ENCODE measurements at places on chromosomes 11 and 22.

- DNase-seq: no peak
Measured at GRCh38 chr11:66741153-66741552, 12.1 kb upstream of the SPTBN2 start.

GRCh38 chr22:30262917-30263741, 3.5 kb downstream of the OSM start:
- DNase-seq: no peak

DNA sequence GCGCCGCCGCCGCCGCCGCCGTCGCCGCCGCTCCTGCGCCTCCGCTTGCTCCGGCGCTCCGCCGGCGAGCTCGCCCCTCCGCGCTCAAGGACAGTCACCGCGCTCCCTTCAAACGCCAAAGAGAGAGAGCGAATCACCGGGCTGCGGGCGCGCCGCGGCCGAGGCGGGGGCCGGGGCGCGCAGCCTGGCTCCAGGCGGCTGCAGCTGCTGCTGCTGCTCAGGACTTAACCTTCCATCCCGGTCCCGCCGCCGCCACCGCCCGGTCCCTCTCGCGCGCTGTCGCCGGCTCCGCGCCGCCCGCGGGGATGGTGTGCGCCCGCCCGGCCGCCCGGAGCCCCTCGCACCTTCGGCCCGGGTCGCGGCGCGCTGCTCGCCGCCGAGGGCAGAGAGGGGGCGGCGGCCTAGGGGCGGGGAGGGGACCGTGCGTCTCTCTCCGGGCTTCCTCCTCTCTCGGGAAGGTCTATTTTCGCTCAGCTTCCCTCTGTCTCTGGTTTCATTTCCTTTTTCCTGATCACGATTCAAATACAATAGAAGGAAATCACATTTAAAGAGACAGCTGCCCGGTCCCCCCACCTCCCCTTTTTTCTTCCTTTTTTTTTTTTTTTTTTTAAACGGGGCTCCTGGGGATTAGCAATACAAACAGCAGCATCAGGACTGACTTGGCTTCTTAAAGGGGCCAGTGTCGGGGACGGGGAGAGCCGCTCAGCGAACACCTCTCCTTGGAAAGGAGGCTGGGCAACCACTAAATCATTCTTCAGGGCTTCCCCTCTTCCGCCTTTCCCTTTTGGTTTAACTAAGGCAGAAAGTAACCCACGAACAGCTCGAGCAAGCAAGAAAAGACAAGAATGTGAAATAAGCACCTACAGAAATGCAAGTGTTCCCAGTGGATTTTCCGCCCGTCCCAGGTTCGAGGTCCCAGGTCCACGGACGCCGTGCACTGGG, 22.1 kb downstream of the LMO2 start:
- no peak for DNase-seq

DNA sequence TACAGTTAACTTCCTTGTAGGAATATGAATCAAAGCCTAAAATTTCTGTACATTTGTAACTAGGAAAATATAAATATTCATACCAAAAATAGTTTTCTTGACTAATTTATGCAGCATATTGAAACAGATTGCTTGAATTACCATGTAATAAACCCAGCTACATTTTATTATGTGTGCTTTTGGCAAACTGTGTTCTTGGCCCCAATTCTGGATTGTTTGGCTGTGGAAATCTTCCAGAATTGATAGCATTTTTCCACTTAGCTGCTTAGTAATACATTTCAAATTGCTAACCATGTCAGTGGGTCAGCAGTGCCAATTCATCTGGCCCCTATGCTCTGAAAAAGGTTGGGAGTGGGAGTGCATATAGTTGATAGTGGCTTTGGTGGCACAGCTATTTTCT, 32.3 kb downstream of the PDHX start:
- peak; percentile 55 for DNase-seq

GRCh38 chr11:62774407-62774806, 3.2 kb downstream of the TAF6L start:
- DNase-seq: no peak

- no peak for DNase-seq
Measured at GRCh38 chr11:119316729-119317591, at the start of gene MCAM. TSS of gene MCAM (minus strand) at chr11:119317130. CDS start at chr11:119317101, 29 bp downstream.

GRCh38 chr11:16043617-16044016, 312.7 kb downstream of the SOX6 start:
- DNase-seq: no peak

- DNase-seq: peak; percentile 95
Measured at GRCh38 chr11:12232817-12233601, 122.6 kb downstream of the MICAL2 start.

GRCh38 chr11:68543594-68543993, 83.0 kb downstream of the PPP6R3 start:
- DNase-seq: no peak

GRCh38 chr11:122723106-122723505, 67.6 kb downstream of the UBASH3B start:
- no peak for DNase-seq

- no peak for DNase-seq
Measured at GRCh38 chr22:42772647-42773046, 52.0 kb upstream of the A4GALT start.

GRCh38 chr11:112941104-112941503, 20.1 kb upstream of the NCAM1 start:
- DNase-seq: no peak

DNA sequence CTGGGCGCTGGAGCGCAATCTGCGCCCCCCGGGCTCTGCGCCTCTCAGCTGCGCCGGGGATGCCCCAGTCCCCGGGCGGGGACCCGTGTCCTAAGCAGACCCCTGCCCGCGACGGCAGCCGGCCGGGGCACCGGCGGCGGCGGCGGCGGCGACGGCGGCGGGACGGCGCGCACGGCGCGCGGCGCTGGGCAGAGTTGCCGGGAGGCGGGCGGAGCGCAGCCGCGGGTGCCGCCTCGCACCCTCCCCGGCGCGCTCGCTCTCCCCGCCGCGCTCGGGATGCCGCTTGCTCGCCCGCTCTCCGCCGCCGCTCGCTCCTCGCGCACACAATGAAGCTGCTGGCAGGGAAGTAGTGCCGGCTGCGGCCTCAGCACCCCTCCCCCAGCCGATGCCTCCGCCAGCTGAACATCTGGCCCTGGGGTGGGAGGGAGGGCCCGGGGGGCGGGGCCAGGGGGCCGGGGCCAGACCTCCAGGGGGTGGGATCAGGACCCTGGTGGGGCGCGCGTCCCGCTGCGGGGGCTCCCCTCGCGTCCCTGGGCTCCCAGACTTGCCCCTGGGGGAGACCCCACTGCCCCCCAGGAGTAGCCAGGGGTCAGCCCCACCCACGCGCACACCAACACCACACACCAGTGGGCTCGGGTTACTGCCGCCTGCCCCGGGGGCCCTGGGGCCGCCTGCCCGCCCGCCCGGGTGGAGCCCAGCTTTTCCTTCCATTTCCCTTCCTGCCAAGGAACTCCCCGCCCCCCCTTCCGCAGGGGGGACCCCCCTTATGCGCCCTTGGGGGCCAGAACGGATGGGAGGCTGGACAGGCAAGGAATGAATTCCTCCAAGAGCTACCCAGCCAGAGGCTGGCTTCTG, at the start of gene RCOR2:
RCOR2 (minus strand) TSS at position 328 of the 855 bp plus-strand sequence. CDS start 708 bp downstream, outside the sequence.
- DNase-seq: peak; percentile 74

- DNase-seq: no peak
Measured at GRCh38 chr11:96145163-96145585, 197.8 kb downstream of the MAML2 start.

GRCh38 chr11:20618083-20618482, 18.7 kb downstream of the SLC6A5 start:
- DNase-seq: no peak

DNA sequence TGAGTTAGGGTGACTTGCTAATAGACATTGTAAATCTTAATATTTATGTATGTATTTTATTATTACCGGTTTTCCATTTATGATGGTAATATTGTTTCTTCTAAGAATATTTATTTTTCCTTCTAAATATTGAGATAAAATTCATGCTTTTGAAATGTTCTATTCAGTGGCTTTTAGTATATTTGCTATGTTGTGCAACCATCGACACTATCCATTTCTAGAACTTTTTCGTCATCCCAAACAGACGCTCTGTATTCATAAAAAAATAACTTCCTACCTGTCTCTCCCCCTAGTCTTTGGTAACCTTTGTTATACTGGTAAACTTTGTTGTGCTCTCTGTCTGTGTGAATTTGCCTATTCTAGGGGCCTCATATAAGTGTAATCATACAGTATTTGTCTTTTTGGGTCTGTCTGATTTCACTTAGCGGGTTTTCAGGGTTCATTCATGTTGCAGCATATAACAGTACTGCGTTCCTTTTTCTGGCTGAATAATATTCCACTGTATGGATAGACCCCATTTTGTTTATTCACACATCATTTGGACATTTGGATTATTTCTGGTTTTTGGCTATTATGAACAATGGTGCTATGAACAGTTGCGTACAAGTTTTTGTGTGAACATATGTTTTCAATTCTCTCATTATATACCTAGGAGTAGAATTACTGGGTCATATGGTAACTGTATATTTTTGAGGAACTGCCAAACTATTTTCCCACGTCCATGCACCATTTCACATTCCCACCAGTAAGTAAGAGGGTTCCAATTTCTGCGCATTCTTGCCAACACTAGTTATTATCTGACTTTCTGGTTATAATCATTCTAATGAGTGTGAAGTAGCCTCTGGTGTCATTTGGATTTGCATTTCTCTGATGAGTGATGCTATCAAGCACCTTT, 15.9 kb downstream of the NEAT1 start:
- no peak for DNase-seq

Measured in fibroblast of skin of left biceps (primary cell).